ENCODE measurements at places on chromosomes 4 and X.

- no peak for DNase-seq
Measured at GRCh38 chrX:68934922-68935321, 106.1 kb downstream of the EFNB1 start.

DNA sequence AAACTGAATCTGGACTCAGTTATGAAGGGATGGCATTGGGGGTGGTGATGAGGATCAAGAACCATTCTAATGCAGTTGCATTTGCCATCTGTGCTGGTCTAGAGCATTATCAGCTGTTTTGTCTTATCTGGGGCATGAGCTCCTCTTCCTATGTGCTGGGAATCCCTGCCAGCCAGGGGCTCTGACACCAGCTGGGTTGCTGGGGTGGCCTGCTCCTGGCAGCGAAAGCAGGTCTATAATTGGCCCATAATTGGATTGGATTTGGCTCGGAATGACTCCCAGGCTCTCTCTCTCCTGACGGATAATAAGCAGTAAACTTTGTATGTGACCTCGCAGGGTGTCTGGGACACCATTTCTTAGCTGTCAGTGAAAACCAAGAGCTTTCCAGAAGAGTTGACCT lies 34.1 kb downstream of the SMPX start:
- DNase-seq: no peak

- no peak for DNase-seq
Measured at GRCh38 chr4:33722800-33723516, 2521.4 kb downstream of the ARAP2 start.

DNA sequence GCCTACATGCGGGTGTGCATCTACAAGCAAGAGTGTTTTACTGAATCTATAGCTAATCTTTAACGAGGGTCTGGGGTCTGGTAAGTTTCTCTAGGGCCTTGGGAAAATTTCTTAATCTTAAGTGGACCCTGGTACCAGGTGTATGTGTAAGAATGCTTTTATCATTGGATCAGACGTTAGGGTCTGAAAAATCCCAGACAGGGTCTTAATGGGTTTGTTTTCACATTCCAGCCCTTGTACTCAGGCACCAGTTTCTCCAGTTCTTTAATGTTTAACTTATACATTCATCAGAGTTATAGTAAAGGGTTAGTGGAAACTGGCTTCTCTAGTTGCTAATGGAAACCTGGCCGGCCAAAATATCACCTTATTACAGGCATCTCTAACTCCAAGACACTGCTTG lies 11.6 kb downstream of the MAGEB16 start:
- DNase-seq: no peak

GRCh38 chrX:135431886-135432285 lies 10.1 kb downstream of the SMIM10L2A start:
- DNase-seq: no peak

DNA sequence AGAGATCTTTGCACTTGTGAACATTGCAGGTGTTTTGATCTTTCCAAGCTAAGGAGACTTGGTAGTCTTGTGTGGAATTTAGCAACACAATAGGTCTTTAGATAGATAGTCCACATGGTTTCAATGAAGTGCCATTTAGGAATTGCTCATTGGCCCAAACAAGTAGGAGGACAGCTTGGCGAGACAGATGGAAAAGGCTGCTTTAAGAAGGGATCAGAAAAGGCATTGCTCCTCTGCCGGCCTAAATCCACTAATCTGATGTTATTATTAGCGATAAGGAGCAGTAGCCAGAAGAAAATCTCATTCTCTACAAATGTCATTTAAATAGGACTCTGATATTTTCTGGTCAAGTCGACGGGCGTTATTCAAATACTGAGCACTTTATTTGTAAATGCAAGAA lies 99.7 kb downstream of the AFF2 start:
- DNase-seq: no peak

GRCh38 chr4:117983541-117984365 lies 50.5 kb upstream of the NDST3 start:
- DNase-seq: no peak

- no peak for DNase-seq
Measured at GRCh38 chr4:77158487-77158861, 1.5 kb downstream of the CCNG2 start.
